Astrocyte (in vitro differentiated cells and primary cell): ENCODE measurements at places on chromosomes 7 and 10. TPM values are rescaled to one million over a fixed set of nuclear protein-coding genes. Genes with fewer than 3 reads are reported as not detected.

DNA sequence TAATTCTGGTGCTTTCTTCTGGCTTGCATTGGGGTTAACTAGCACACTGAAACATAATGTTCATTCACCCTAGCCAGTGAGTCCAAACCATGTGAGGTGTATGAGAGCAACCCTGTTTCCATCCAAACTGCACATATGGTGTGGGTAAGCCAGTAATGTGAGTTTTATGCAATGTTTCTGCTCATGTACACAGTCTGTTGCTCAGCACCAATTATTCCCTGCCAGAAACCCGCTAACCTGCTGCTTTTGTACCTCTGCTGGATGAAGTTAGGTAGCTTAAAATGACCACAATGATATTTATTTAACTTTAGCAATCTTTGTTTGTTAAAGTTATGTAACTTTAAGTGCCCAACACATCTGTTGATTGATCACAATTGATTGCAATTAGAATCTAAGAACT lies 93.7 kb upstream of the RPA3 start:
- no peaks in the 10 kb centered on the region for H3K36me3 ChIP-seq
- no peak overlapping the region for H3K4me3 ChIP-seq
- no peak overlapping the region for H3K27ac ChIP-seq
- H3K27me3 ChIP-seq = no peaks in the 10 kb centered on the region

DNA sequence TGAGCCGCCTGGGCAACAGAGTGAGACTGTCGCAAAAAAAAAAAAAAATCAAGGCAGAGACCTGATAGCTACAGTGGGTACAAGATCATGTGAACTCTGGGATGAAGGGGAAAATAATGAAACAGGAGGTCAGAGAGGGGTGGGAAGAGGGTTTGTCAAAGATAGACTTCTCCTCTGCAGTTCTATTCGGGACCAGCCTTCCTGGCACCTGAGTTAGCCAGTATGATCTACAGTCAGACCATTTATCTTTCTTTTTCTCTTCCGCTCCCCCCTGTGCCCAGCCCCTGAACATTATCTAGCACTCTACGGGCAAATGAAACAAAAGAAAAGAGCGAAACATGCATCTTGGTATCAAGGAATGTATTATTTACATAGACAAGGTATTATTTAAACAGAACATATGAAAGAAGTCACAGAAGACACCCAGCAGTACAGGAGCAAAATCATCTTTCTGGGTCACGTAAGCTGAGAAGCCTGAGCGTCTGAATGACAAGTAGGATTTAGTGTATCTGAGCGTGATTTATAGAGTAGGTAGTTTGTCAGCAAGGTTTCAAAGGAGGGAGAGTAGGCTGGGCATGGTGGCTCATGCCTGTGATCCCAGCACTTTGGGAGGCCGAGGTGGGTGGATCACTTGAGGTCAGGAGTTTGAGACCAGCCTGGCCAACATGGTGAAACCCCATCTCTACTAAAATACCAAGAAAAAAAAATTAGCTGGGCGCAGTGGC lies 109.0 kb downstream of the PRKCQ start:
- H3K4me3 ChIP-seq = no peak overlapping the region
- DNase-seq = no peak
- H3K4me1 ChIP-seq = no peaks in the 10 kb centered on the region
- no peak overlapping the region for H3K27ac ChIP-seq
- no peaks in the 10 kb centered on the region for H3K36me3 ChIP-seq

The DLX5 gene
- total RNA-seq = 1.3 and 1.9 TPM in 2 replicates

The PLPP4 gene
- total RNA-seq = 44.1 and 45.1 TPM in 2 replicates

DNA sequence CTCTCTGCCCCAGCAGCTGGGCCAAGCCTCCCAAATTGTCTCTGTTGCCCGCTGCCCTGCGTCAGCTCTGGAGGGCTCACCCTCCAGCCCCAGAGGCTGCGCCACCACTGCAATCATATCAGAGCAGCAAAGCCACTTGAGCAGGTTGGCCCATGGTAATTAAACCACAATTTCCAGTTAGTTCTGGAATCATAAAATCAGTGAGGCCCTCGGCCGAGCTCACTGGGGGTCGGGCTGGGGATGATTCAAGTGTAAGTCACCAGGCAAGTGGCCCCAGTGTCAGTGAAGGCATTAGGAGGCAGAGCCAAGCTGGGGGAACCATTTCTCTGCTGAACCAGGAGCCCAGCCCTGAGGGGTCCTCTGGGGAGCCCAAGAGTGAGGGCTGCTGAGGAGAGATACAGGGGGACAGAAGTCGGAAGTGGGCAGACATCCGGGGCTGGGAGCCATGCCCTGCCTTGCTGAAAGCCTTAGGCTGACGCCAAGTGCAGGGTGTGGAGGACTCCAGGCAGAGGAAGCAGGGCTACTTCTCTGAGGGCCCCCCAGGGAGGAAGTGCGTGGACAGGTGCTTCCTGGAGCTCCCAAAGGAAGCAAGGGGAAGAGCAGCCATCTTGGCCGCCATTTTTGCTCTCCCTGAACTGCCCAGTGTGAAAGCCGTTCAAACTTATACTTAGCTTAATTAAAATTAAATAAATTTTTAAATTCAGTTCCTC lies 29.5 kb upstream of the SLC29A3 start:
- H3K36me3 ChIP-seq = peaks cover 3% of the 10 kb centered on the region
- H3K4me3 ChIP-seq = no peak overlapping the region
- no peaks in the 10 kb centered on the region for H3K4me1 ChIP-seq
- DNase-seq = no peak
- no peaks in the 10 kb centered on the region for H3K27me3 ChIP-seq

- H3K27ac ChIP-seq = no peak overlapping the region
- DNase-seq = no peak
- H3K4me3 ChIP-seq = no peak overlapping the region
- no peaks in the 10 kb centered on the region for H3K4me1 ChIP-seq
Measured at GRCh38 chr10:31921031-31921430, 7.6 kb downstream of the ARHGAP12 start.

The GDF2 gene
- not detected in 2 replicates for total RNA-seq

The SLC16A9 gene
- total RNA-seq = 3.4 and 4.4 TPM in 2 replicates

DNA sequence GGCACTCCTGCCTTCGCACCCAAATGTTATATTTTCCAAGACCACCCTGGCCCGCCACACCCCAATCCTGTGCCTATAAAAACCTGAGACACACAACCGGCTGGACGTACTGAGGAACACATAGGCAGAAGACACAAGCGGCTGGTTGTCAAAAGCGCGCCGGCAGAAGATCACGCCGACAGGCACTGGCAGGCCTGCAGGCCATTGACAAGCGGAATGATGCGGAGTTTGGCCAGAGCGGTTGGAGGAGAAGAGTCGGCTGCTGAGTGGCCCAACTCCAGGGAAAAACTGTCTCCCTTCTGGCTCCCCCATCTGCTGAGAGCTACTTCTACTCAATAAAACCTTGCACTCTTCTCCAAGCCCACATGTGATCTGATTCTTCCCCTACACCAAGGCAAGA lies 39.7 kb upstream of the SAMD8 start:
- no peak overlapping the region for H3K27ac ChIP-seq
- H3K36me3 ChIP-seq = no peaks in the 10 kb centered on the region
- H3K4me3 ChIP-seq = no peak overlapping the region
- H3K27me3 ChIP-seq = no peaks in the 10 kb centered on the region
- DNase-seq = no peak

GRCh38 chr10:35511647-35512046 lies 93.5 kb upstream of the GJD4 start:
- no peaks in the 10 kb centered on the region for H3K4me1 ChIP-seq
- no peaks in the 10 kb centered on the region for H3K36me3 ChIP-seq
- DNase-seq = no peak
- H3K4me3 ChIP-seq = no peak overlapping the region

GRCh38 chr10:21501731-21502347 lies 23.6 kb downstream of the SKIDA1 start:
- no peak for DNase-seq
- H3K36me3 ChIP-seq = no peaks in the 10 kb centered on the region
- peaks cover 3% of the 10 kb centered on the region for H3K4me1 ChIP-seq
- H3K4me3 ChIP-seq = no peak overlapping the region

DNA sequence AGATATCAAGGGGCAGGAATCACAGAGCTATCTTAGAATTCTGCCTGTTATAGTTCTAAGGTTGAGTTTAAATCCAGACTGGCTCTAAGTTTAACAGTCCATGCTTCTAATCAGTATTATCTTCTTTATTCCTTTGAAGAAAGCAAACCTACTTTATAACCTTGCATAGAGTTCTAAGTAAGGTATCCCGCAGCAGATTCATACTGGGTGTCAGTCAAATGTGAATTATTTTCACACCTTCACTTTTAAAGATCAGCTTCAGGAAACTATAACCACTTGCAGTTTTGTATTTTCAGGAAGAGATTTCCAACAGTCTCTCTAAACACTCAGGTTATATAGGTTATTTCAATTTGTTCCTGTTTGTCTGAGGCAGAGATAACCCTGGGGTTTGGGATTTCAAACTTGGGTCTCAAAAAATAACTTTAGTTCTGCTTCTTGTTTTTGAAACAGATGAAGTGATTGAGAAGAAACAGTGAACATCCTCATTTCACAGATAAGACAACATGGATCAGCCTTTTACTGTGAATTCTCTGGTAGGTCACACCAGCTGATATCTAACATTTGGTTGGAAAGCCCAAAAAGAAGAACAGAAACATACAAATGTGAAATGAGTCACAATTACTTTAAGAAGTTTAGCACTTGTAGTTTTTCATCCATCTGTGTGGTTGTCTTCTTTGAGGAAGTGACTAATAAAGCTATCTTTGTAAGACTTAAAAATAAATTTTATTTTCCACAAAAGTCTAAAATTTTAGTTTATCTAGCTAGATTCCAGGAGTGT lies 21.4 kb downstream of the STAMBPL1 start:
- no peak overlapping the region for H3K27ac ChIP-seq
- H3K4me1 ChIP-seq = peaks cover 3% of the 10 kb centered on the region
- peak; percentile 66 for DNase-seq
- H3K4me3 ChIP-seq = no peak overlapping the region
- H3K27me3 ChIP-seq = no peaks in the 10 kb centered on the region

DNA sequence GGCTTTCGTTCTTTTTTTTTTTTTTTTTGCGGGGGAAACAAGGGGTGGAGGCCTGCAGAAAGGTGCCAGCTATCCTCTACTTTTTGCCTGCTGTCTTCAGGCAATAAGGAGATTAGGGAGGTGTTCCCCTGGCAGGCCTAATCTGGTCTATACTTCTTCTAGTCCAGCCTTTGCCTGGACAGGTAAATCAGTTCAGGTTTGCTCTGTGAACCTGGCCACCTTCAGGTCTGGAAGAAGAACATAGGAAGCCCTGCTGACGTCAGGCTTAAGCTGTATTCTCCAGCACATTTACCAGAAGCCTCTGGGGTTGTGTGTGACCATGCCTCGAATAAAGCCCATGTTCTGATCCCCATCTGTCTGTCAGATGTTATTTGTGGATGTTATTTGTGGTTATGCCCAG lies 115.4 kb downstream of the SDK1 start:
- no peak for DNase-seq
- H3K36me3 ChIP-seq = no peaks in the 10 kb centered on the region
- no peaks in the 10 kb centered on the region for H3K27me3 ChIP-seq
- no peaks in the 10 kb centered on the region for H3K4me1 ChIP-seq

The FAM180A gene
- total RNA-seq = not detected in 2 replicates

GRCh38 chr7:24945899-24946298 lies 34.1 kb downstream of the OSBPL3 start:
- no peak for DNase-seq
- H3K4me1 ChIP-seq = peaks cover 15% of the 10 kb centered on the region
- H3K27me3 ChIP-seq = no peaks in the 10 kb centered on the region
- H3K36me3 ChIP-seq = no peaks in the 10 kb centered on the region

GRCh38 chr10:85642421-85643170 lies 724.0 kb downstream of the GRID1 start:
- H3K4me3 ChIP-seq = no peak overlapping the region
- DNase-seq = peak; percentile 69
- no peaks in the 10 kb centered on the region for H3K27me3 ChIP-seq
- H3K27ac ChIP-seq = peak overlapping the region; percentile 85
- H3K36me3 ChIP-seq = no peaks in the 10 kb centered on the region

The CALML3 gene
- not detected in 2 replicates for total RNA-seq

The EPHA1 gene
- 0.96 and 2.6 TPM in 2 replicates for total RNA-seq

DNA sequence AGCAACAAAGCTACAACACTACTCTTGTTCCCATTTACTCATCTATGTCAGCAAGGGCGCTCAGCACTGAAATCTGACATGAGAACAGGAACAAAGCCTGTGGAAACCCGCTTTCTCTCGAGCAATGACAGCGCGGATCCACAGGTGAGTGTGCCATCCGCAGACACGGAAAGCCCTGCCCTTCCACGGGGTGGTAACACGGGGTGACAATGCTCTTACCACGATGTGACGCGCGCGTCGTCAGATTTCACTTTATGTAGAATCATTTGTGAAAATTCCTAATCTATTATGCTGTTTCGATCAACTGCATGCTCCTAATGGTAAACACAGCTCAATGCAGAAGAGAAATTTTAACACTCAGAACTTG lies 34.4 kb downstream of the ZFAND2A start:
- no peak overlapping the region for H3K4me3 ChIP-seq
- peaks cover 5% of the 10 kb centered on the region for H3K36me3 ChIP-seq
- no peaks in the 10 kb centered on the region for H3K27me3 ChIP-seq

GRCh38 chr10:24958091-24958720 lies 5.8 kb upstream of the PRTFDC1 start:
- no peaks in the 10 kb centered on the region for H3K36me3 ChIP-seq
- peaks cover 26% of the 10 kb centered on the region for H3K4me1 ChIP-seq
- peak overlapping the region; percentile 81 for H3K27ac ChIP-seq
- no peaks in the 10 kb centered on the region for H3K27me3 ChIP-seq
- peak overlapping the region; percentile 15 for H3K4me3 ChIP-seq

- peaks cover 6% of the 10 kb centered on the region for H3K27me3 ChIP-seq
Measured at GRCh38 chr7:25386311-25386744, 158.0 kb upstream of the NPVF start.

DNA sequence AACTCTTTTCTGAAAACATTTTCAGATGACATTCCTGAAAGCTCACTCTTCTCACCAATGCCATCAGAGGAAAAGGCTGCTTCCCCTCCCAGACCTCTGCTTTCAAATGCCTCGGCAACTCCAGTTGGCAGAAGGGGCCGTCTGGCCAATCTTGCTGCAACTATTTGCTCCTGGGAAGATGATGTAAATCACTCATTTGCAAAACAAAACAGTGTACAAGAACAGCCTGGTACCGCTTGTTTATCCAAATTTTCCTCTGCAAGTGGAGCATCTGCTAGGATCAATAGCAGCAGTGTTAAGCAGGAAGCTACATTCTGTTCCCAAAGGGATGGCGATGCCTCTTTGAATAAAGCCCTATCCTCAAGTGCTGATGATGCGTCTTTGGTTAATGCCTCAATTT lies 16.5 kb downstream of the ANLN start:
- no peak overlapping the region for H3K27ac ChIP-seq
- H3K27me3 ChIP-seq = no peaks in the 10 kb centered on the region
- peak; percentile 20 for DNase-seq
- peaks cover 17% of the 10 kb centered on the region for H3K36me3 ChIP-seq

The HMX3 gene
- not detected in 2 replicates for total RNA-seq

- H3K4me3 ChIP-seq = no peak overlapping the region
- H3K27me3 ChIP-seq = no peaks in the 10 kb centered on the region
- H3K4me1 ChIP-seq = no peaks in the 10 kb centered on the region
Measured at GRCh38 chr7:114663502-114663901, 248.9 kb downstream of the FOXP2 start.

The NXPH1 gene
- 0.16 TPM in 1 of 2 replicates, not detected in the other for total RNA-seq

GRCh38 chr10:91341686-91342085 lies 68.5 kb upstream of the HECTD2 start:
- H3K36me3 ChIP-seq = no peaks in the 10 kb centered on the region
- peak overlapping the region; percentile 51 for H3K27ac ChIP-seq
- H3K4me3 ChIP-seq = no peak overlapping the region
- peaks cover 26% of the 10 kb centered on the region for H3K4me1 ChIP-seq

- H3K27ac ChIP-seq = no peak overlapping the region
- H3K36me3 ChIP-seq = no peaks in the 10 kb centered on the region
- no peaks in the 10 kb centered on the region for H3K27me3 ChIP-seq
- DNase-seq = no peak
- no peak overlapping the region for H3K4me3 ChIP-seq
Measured at GRCh38 chr7:159098811-159099655, 45.6 kb downstream of the VIPR2 start.

The NUP205 gene
- 47.1 and 50.5 TPM in 2 replicates for total RNA-seq

The SUN1 gene
- total RNA-seq = 109 and 121 TPM in 2 replicates

The DYNC1I1 gene
- 3.2 TPM in 2 replicates for total RNA-seq

The LIPN gene
- not detected in 2 replicates for total RNA-seq

The SP8 gene
- total RNA-seq = 0.36 and 0.70 TPM in 2 replicates
